ENCODE measurements at places on chromosomes 2 and 18. TPM values are rescaled to one million over a fixed set of nuclear protein-coding genes. Genes with fewer than 3 reads are reported as not detected.

The SMARCAL1 gene
- 13.2 TPM for total RNA-seq

The SULT1C4 gene
- total RNA-seq, result 2.4 TPM

The HAT1 gene
- 32.7 TPM for total RNA-seq

GRCh38 chr2:201203916-201204654 is 21.1 kb downstream of the CASP10 start:
- DNase-seq, result no peak

GRCh38 chr2:236571145-236571544 is 1.5 kb downstream of the ACKR3 start:
- peak; percentile 27 for DNase-seq

DNA sequence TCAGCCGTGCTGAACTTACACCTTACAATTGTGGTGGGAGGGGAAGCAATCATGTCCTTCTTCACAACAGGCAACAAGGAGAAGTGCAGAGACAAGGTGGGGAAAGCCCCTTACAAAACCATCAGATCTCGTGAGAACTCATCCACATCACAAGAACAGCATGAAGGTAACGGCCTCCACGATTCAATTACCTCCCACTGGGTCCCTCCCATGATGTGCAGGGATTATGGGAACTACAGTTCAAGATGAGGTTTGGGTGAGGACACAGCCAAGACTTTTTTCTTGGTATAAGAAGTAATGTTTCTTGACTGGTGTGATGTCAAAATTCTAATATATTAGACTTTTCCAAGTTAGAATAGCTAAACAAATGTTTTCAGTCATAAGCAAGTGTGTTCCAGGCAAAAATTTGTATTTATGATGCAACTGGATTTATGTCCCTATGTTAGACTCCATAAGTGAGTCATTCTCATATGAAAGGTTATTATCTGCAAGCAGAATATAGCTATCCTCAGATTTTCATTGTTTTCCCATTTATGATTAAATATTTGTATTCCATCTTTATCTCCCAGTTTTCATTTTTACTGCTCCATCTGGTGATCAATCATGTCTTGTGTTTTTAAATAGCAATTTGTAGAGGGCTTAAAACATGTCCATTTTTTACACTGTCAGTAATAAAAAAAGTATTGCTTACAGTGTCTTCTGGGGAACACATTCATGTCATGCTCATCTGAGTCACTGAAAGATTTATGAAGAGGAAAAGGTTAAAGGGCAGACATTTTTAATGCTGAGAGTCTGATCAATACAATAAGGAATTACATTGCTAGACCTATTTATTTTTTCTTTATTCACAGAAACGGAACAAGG is 995.2 kb upstream of the CDH2 start:
- no peak for DNase-seq
